T-helper 2 cell (primary cell): ENCODE measurements at places on chromosomes 3 and 15.
A peak's percentile ranks its signal among the peaks of the same experiment; 100 is the strongest.

DNA sequence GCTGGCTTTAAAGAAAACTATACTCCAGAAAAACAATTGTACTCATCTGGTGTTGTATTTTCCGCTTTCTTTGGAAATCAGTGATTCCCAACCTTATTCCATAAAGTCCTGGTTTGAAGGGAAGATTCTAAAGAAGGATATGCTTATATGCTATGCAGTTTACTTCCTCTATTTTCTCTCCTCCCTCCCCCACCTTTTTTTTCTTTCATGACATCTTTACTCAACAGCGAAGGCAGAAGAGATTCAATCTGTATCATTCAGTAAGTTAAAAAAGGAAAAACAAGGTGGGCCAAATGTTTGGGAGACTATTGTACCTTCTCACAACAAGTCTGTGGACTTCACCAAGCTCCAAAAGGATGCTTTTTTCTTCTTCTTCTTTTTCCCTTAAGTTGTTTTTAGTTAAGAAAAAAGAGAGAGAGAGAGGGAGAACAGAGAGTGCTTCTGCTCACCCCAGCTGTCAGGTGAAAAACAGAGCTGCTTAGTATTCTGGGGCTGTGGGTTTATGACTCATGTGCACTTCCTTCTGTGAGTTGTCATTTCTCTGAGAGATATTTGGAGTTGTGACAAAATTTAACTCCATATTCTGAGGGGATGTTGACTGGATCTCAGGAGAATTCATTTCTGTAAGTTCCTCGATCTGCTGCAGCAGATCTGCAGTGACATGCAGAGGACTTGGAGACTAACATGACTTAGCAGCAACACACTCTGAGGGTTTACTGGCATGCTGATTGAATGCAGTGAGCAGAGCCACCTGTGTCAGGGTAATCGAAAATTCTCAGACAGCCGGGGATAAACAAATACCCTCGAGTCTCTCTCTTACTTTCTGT is 70.7 kb downstream of the SSR3 start:
- DNase-seq, result peak; percentile 93

DNA sequence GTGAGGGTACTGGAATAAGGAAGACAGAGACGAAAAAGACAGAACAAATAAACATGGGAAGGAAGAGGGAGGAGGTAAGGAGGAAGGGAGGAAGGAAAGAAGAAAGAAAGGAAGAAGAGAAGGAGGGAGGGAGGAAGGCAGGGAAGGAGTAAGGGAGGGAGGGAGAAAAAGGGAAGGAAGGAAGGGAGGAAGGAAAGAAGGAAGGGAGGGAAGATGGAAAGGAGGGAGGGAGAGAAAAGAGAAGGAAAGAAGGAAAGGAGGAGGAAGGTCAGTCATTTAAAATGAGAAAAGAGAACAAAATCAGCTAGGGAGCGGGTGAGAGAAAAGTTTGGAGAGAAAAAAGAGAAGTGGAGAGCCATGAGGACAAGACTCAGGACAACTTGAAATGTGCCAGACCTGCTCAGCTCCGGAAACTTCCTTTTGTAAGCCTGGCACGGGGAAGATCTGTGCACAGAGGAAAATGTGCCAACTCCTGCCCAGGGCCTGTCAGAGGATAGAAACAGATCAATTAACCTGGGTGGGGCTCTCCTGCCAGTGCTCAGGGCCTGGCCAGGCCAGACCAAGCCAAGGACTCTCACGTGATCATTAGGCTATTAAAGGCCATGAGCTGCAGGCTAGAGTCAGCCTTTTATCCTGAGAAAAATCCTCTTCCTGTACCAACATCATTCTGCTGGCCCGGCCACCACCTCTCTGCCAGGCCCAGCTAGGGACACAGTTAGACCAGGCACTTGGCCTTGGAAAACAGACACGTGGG is 50.1 kb upstream of the BCL6 start:
- DNase-seq, result no peak

GRCh38 chr15:68184616-68185480 is 20.3 kb downstream of the CALML4 start:
- DNase-seq, result no peak

DNA sequence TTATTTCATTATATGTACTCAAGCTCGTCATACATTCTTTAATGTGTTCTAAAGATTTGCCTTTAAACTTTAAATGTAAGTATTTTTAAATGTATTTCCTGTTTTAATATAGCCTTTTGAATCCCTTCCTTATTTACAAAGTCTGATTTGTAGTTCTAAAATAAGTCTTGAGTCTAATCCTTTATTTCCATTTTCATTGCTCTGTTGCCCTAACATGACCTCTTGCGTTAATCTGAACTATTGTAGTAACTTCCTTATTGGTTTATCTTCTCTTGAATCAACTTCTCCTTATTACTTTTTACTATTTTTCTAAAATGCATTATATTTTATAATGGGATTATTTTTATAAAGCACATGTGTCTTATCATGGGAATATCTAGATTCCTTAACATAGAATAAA is 24.0 kb downstream of the KNL1 start:
- DNase-seq, result no peak

GRCh38 chr3:140552898-140553297 is 125.0 kb upstream of the TRIM42 start:
- DNase-seq, result no peak

- no peak for DNase-seq
These were observed 119.3 kb upstream of the BFSP2 start for GRCh38 chr3:133280586-133280985.

DNA sequence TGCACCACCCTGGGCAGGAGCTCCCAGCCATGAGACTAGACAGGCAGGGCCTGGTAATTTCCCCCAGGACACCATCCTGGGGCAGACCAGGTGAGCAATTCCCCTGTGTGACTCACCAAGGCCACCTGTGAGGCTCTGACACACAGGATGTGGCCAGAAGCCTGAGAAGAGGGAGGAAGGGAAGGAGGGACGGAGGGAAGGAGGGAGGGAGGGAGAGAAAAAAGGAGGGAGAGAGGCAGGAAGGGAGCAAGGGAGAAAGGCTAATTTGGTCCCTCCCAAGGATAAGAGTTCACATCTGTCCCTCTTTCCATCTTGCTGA is 25.9 kb downstream of the WNT7A start:
- DNase-seq, result no peak

DNA sequence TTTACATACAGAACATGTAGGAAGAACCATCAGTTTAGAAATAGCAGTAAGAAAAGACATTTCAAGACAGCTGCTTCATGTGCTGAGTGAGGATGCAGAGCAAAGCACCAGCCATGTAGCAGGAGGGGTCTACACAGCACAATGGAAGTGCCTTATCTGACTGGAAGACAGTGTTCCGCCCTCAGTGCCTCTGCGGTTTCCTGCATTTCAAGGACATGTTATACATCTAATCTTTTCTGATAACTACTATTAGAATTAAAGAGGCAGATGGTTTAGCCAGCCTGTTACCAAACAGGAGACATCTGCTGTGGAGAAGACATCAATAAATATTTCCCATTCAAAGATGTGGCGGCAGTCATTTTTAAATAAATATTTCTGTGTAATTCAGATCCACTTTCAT is 10.6 kb downstream of the LSG1 start:
- DNase-seq, result no peak

DNA sequence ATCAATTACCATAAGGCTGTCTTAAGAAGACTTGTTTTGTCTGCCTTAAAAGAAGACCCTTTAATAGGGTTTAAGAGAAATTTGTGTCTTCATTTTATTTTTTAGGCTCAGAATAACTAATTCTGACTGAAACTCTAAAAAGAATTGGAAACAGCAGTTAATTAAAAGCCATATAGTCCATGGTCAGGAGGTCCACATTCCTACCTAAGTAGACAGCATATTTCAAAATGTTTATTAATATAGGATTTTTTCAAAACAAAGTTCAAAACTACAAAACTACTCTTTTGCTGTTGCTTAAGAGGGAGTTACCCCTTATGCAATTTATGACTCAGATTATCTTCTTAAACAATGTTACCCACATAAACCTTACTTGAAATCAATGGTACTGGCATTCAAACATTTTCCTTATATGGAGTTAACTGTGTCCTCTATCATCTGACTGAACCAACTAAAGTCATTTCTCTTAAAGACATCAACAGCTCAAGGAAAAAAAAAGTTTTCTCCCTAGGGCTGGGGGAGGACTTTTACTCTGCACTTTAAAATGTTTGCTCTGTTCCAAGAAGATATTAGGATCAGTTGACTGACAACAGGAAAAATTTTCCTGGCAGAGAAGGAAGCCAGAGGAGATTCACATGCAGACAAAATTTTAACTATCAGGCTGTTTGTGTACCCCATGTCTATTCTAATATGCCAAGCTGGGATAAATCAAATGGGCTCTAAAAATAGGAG is 56.8 kb upstream of the NANOGP8 start:
- DNase-seq, result peak; percentile 17

- DNase-seq, result no peak
These were observed 504.2 kb upstream of the PROK2 start for GRCh38 chr3:72288955-72289691.

DNA sequence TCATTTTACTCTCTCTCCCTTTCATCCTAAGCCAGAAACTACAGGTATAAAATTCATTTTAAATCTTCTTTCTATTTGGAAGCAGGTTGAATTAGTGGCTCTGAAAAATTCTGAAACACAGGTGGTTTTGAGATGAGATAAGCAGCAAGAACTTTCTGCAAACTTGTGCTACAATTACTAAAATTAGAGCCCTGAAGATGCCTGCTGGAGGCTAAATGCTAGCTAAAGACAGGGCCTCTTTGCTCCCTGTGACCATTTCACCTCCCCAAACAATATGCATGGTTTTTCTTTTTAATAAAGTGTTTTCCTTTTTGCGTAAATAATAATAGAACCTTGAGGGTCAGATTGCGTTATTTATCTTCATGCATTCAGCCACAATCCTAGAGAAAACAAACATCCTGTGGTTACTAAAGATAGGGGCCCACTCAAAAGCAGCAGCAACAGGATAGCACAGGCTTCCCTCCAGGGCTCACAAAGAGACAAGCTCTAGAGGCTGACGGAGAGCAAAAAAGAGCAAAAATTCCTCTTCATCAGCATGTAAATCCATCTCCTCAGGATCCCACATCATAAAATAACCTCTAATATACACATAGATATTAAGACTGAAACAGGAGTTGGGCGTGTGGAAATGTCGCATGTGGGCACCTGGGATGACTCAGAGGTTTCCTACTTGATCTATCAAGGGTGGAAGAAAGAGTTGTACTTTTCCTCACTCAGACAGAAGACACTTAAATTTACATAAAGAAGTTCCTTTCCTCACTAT is 26.5 kb upstream of the CP start:
- no peak for DNase-seq

DNA sequence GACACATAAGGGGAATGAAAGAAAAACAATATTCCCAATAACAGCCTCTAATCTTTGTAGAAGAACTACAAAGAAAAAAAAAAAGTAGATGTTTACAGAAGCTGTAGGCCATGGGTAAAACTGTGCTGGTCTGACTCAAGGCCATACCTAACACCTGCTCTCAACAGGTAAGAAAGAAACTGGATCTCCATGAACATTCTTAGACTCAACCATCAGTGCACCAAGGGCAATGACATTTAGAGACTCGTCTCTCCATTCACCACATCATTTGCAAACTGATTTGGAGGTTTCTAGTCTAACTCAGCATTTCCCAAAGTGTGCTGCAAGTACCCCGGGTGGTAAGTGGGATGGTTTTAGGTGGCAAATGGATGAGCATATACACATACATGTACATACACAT is 164.2 kb downstream of the FOXP1 start:
- DNase-seq, result no peak

DNA sequence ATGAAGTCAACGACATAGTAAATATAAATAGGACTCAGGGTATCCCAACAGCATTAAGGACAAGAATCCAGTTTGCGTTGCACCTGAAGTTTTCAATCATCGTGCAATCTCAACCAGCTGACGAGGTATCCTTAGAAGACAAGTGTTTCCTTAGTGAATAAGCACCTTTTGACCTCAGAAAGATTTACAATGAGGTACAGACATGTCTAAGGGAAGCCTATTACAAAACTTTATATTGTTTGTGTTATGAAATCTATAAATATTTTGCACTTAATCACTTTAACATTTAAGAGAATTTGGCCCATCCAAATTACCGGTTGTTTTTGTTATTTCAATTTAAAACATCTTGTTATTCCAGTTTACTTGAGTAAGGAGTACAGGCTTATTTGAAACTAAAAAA is 64.9 kb upstream of the PRICKLE2 start:
- no peak for DNase-seq

DNA sequence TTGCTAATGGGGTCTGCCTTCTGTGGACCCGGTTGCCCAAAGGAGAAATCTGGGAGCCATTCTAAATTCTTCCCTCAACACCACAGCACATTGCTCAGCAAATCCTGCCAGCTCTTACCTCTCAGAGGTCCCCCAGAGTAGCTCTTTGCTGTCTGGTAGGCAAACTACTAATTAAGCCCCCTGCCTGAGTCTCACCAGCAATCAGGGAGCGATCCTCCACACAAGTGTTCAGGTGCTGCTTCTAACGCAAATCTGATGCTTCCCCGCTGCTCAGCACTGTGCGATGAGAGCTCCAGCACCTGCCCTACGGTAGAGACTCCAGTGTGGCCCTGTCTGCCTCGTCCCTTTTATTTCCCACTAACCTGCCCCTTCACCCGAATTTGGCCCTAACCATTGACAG is 60.5 kb downstream of the HCN4 start:
- DNase-seq, result no peak

DNA sequence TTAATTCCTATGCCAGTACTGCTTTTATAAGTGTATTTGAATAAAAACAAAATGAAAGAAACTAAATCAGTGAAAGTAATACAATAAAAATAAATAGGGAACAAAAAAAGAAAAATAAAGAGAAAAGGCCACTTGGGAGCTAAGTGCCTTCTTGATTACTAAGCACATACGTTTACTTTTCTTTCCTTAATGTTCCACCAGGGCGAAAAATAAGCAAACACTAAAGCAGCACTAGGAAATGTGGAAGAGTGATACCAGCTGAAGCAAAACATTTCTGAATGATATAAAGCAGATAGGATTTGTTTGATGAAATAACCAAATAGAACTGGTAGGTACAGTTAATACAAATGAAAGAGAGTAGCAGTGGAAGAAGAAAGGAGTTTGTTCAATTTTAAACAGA is 132.8 kb upstream of the ZPLD1 start:
- DNase-seq, result no peak

GRCh38 chr3:132659365-132660051 is at the start of gene ACAD11:
TSS of gene ACAD11 (minus strand) at chr3:132659809. CDS start at chr3:132659751, 58 bp downstream.
- DNase-seq, result no peak

DNA sequence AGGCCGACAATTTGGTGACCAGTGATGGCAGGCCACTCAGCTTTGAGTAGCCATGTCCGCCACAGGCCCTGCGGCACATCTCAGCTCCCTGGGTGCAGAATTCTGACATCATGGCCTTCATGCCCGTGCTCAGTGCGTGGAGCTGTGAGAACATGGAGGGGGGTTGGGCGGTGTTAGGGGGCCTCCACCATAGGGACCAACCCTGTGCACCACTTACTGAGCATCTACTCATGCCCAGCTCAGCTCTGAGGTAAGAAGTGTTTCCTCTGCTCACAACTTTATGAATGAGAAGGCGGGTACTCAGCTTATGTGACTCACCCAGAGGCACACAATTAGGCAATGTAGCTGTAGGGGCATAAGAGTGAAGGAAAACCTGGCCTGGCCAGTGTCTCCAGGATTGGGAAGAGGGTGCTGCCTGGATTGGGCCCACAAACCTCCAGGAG is 10.5 kb downstream of the ACOX2 start:
- no peak for DNase-seq

- no peak for DNase-seq
These were observed 603.5 kb downstream of the MECOM start for GRCh38 chr3:169060037-169060436.

GRCh38 chr3:126737527-126737926 is 33.5 kb downstream of the CHCHD6 start:
- no peak for DNase-seq
